Activated CD8-positive, alpha-beta T cell treated with anti-CD3 and anti-CD28 coated beads for 36 hours (primary cell): ENCODE measurements at places on chromosomes 2 and 18. TPM values are rescaled to one million over a fixed set of nuclear protein-coding genes. Genes with fewer than 3 reads are reported as not detected.

GRCh38 chr2:42332575-42332974 is 28.4 kb downstream of the COX7A2L start:
- H3K36me3 ChIP-seq = peaks cover 42% of the 10 kb centered on the region
- H3K4me1 ChIP-seq = peaks cover 10% of the 10 kb centered on the region
- H3K27ac ChIP-seq = no peak overlapping the region
- H3K4me3 ChIP-seq = no peak overlapping the region

GRCh38 chr2:61443342-61444041 is 27.4 kb downstream of the USP34 start:
- H3K4me1 ChIP-seq = peaks cover 56% of the 10 kb centered on the region
- H3K36me3 ChIP-seq = peaks cover 28% of the 10 kb centered on the region
- no peaks in the 10 kb centered on the region for H3K27me3 ChIP-seq

DNA sequence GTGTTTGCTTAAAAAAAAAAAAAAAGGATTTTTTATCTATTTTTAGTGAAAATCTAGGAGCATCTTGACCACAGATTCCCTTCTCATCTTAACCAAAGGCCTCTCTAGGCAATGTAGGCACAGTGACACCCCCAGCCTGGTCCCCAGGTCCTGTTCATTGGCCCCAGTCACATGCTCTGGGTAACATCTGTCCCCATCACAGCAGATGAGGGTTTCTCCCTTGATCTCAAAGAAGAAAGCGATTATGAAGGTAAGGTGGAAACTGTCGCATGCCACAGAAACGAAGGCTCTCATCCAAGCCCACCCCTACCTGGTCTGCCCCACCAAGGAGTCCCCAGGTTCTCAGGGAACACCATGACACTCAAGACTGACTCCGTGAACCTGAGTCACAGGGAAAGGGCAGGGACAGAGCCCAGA is 4.7 kb downstream of the HS6ST1 start:
- no peak overlapping the region for H3K4me3 ChIP-seq
- H3K4me1 ChIP-seq = peaks cover 41% of the 10 kb centered on the region
- no peak overlapping the region for H3K27ac ChIP-seq
- peaks cover 10% of the 10 kb centered on the region for H3K36me3 ChIP-seq
- DNase-seq = peak; percentile 15

- H3K4me3 ChIP-seq = no peak overlapping the region
- H3K27me3 ChIP-seq = no peaks in the 10 kb centered on the region
- no peaks in the 10 kb centered on the region for H3K4me1 ChIP-seq
- no peak for DNase-seq
- no peaks in the 10 kb centered on the region for H3K36me3 ChIP-seq
These were observed 62.2 kb downstream of the KIAA2012 start for GRCh38 chr2:202135091-202135874.

- no peak for DNase-seq
- H3K27ac ChIP-seq = peak overlapping the region; percentile 62
- H3K27me3 ChIP-seq = no peaks in the 10 kb centered on the region
- H3K4me1 ChIP-seq = peaks cover 54% of the 10 kb centered on the region
- no peaks in the 10 kb centered on the region for H3K36me3 ChIP-seq
These were observed 36.1 kb downstream of the DHRS9 start for GRCh38 chr2:169105476-169105875.

DNA sequence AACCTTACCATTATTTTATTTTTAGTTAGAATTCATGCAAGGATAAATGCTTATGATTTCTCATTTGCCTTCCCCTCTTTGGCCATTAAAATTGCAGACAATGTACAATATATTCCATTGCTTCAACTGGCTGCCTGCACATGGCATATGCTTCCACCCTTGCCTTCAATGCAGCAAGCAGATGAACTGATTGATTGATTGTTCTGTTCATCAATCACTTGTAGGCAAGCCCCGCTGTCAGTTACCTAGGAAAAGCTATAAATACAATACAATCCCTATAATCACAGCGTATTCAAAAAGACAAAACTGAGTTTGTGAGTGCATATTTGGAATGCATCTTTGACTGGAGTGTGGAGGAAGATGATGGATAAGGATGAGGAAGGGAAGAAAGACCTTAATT is 73.6 kb upstream of the CAVIN2 start:
- H3K27me3 ChIP-seq = peaks cover 3% of the 10 kb centered on the region
- H3K36me3 ChIP-seq = no peaks in the 10 kb centered on the region
- no peak overlapping the region for H3K4me3 ChIP-seq
- no peaks in the 10 kb centered on the region for H3K4me1 ChIP-seq

The ANKRD30BL gene
- not detected for total RNA-seq

The MARCO gene
- total RNA-seq = not detected

The FAM237A gene
- not detected for total RNA-seq
